Panc1 (cell line): ENCODE measurements at places on chromosomes 5 and 9. TPM values are rescaled to one million over a fixed set of nuclear protein-coding genes. Genes with fewer than 3 reads are reported as not detected.

The IL5 gene
- total RNA-seq: not detected

DNA sequence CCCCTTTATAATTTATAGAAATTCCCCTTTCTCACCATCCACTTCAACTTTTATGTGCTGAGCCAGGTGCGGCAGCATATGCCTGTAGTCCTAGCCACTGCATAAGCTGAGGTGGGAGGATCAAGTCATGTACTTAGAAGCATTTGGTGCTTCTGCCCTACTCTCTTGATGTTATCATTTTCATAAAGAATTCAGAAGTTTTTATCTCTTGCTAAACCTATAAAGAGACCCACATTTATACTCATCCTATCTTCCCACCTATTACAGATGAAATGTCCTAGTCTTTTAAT lies 18.5 kb downstream of the HMMR start:
- DNase-seq: no peak

GRCh38 chr9:2116073-2116472 lies 100.9 kb downstream of the SMARCA2 start:
- DNase-seq: no peak

DNA sequence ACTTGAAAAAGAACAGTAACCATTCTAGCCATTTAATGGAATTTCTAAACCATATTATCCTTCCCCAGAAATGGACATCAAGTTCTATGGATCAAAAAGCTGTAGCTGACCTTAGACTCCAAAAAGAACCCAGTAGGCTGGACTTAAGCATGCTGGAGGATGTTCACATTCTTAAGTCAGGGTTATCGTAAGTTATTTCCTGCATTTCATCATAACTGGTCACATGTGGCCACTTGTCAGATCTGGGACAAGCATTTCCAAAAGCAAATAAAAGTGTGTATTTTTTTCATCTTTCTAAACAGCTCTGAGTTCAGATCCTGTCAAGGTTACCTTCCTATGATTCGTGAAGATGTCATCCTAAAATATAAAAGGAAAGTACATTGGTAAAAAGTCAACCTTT lies 274.5 kb upstream of the PTGER4 start:
- no peak for DNase-seq

The ACSL6 gene
- 0.18 TPM for total RNA-seq

GRCh38 chr5:115549154-115549553 lies 4.6 kb upstream of the FEM1C start:
- DNase-seq: no peak

- DNase-seq: no peak
Measured at GRCh38 chr9:74309654-74310053, 187.5 kb upstream of the RORB start.

GRCh38 chr5:133905424-133905823 lies 63.0 kb downstream of the C5orf15 start:
- DNase-seq: no peak

GRCh38 chr9:77305622-77306400 lies 128.5 kb downstream of the VPS13A start:
- DNase-seq: no peak

- no peak for DNase-seq
Measured at GRCh38 chr9:114680259-114681001, 1.6 kb downstream of the TEX48 start.

- no peak for DNase-seq
Measured at GRCh38 chr5:131324303-131324702, 60.5 kb downstream of the CDC42SE2 start.

The TRIM41 gene
- total RNA-seq: 58.3 TPM

DNA sequence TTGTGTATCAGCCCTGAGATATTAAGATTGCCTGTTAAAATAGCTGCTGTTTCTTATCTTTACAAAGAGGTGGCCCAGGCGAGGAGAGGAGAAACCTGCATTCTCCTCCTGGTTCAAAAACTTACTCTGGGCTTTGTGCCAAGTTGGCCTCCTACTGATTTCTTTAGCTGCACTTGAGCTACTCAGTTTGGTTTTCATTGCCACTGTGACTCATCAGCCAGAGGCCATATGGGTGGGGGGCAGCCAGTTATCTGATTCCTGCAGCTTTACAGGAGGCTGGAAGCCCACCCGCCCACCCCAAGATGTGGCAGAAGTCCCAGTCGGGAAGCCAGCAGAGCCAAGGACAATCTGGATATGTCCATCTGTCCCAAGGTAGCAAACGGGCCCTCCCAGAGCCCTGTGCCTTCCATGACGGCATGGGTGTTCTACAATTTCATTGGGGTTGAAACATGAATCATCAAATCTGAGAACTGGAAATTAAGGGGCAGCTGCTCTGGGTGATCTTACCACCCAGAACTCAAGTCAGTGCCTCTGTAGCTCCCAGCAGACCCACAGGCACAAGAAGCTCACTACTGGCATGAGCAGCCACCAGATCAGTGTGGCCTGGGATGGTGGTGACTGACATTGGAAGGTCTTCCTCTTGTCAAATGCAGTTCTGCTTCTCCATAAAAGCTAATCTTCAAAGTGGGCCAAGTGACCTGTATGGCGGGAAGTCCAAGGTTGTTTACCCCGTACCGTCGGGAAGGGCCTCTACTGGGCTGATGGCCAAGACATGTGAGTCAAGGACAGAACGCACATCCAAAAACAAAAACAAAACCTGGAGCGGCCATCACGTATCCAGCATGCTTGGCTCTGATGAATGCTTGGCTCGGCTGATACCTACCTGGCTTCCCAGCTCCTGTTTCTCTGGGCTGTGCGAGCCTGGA lies 15.6 kb downstream of the FCN2 start:
- no peak for DNase-seq

The GGTA1 gene
- not detected for total RNA-seq

- DNase-seq: no peak
Measured at GRCh38 chr9:16048129-16048528, 495.3 kb downstream of the CCDC171 start.
